ENCODE measurements at places on chromosomes 1 and 21.

DNA sequence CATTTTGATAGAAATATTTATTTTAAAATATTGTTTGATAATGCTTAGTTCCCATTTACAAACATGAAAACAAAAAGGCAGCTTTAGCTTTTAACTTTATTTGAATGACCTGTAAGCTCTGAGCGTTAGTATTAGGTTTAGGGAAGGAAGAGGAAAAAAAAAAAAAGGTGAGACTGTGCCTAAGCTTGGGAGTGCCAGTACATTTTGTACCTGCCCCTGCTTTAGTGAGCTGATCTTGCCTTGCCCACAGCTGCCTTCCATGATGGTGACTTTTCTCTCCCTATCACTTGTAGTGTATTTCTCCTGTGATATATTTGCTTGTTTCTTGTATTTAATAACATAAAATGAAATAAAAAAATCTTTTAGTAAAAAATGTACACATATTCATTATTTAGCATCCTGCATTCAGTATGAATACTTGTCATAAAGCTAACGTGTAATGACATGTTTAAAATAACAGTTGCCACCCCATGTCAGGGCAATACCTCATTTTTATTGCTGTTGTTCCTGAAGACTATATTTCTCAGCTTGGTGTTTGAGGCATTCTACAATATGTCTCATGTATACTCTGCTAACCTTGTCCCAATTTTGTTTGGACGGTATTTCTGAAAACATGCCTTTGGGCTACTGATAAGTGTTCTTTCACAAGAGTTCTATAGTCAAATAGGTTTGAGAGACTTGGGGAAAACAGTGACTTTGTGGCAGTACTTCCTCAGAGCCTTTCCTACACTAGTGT is 76.3 kb downstream of the NEK7 start:
- no peak for DNase-seq

- DNase-seq: no peak
Observed at GRCh38 chr1:52056937-52057231, 789 bp downstream of the BTF3L4 start.

GRCh38 chr1:195105773-195106172 is 1502.5 kb downstream of the KCNT2 start:
- no peak for DNase-seq

DNA sequence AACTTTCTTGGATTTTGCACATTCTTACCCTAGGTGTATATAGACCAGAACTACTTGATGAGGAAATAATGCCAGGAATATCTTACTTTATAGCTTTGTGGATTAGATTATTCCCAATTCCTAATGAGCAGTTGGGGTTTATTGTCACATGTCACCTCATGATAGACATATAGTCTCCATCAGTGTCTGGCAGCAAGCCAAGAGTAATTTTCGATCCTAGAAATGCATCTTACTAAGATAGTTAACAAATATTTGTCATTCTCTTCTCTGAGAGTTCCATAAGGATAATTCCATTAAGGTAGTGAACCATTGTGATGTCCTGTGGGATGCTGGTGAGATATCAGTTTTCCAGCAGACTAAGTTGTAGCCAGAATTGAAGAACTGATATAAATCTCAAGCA is 1282.9 kb upstream of the B3GALT2 start:
- no peak for DNase-seq

- DNase-seq: no peak
Observed at GRCh38 chr1:41291195-41291594, 49.1 kb upstream of the SCMH1 start.

- no peak for DNase-seq
Observed at GRCh38 chr1:81379430-81379829, 421.3 kb upstream of the ADGRL2 start.

- no peak for DNase-seq
Observed at GRCh38 chr21:40618191-40618973, 228.6 kb downstream of the DSCAM start.

DNA sequence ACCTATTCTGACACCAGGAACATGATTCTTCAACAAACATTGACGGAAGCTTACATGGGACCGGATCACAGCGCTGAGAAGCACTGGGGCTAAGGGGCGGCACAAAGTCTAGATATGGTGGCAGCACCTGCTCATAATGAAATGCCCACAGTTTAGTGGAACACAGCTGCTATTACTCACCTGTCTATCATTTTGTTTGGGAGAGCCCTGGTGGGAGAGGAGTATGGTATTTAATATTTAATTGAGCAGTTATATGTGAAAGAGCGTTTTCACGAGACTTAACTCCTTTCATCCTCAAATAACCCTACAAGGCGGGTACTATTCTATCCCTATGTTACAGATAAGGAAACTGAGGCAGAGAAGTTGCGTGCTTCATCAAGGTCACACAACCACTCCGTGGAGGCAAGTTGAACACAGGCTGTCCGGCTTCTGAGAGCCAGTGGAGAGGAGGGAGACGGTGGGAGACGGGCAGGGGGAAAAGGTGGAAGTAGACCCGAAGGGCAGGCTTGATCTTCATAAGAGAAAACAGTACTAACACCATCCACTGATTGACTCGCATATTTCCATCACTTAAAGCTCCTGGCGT is 790 bp upstream of the TSNAX start:
- no peak for DNase-seq

DNA sequence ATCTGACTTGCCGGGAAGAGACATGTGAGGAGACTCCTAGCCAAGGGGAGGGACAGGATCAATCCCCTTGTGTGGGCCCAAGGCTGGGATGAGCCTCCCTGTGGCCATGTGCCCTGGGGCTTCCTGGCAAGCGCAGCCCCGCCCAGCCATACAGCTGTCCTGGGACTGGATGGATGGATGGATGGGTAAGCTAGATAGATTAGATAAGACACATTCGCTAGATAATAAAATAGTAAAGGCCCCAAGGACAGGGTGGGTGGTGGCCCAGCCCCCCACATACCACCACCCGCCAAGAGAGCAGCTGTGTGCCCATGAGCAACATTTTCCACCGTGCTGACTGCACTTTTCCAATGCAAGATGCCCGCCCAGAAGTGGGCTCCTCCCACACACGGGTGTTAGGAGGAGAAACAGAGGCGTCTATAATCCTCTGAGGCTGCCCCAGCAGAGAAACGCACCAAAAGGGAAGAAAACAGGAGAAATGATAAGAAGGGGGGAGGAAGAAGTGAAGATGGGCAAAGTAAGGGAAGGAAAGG is 25.1 kb downstream of the ZBTB17 start:
- DNase-seq: no peak

GRCh38 chr1:176579087-176579486 is 116.1 kb downstream of the PAPPA2 start:
- no peak for DNase-seq

GRCh38 chr1:227935826-227936225 is 11.9 kb downstream of the WNT9A start:
- DNase-seq: no peak

DNA sequence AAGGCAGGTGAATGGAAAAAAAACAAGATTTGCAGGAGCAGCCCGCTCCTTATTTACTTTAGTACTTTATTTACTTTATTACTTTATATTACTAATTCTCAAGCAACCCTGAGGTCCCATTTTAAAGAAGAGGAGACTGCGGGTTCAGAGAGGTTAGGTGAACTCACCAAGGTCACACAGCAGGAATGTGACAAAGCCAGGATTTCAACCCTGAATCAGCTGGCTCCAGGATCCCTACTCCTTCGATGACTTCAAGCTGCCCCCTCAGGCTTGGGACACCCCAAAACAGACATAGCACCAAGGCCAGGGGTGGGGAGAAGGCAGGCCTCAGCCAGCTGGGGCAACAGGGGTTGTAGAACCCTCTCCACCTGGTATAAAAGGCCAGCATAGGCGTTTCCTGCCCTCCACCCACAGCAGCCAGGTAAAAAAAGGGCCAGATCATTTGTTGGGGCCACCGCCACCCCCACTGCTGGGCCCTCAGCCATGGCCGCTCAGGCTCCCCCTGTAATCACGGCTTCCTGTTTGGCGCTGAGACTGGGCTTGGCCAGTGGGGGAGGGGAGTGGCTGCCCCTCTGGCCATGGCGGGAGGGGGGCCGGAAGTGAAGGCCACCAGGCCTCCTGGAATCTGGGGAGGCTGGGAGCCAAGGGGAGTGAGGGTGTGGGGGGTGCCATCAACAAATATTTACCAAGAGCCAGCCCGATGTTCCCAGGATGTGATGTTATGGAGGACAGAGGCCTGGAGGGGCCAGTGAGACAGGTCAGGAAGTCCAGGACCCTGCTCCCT is 6.6 kb downstream of the SDC3 start:
- no peak for DNase-seq

DNA sequence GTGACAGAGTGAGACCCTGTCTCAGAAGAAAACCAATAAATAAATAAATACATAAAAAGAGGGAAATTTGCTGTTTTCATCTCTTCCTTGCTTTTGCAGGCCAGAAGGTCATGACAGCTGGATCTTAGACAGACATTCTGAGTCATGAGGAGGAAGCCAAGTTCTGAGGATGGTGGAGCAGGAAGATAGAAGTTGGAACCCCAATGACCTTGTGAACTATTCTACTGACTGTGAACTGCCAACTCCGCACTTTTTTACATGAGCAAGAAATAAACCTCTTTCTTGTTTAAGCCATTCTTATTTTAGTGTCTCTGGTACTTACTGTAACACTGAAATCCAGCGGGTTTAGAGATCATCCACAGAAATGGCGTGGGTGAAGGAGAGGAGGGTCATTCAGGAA is 8.5 kb downstream of the CD84 start:
- no peak for DNase-seq

- no peak for DNase-seq
Observed at GRCh38 chr21:15441992-15442391, 287.8 kb upstream of the USP25 start.

GRCh38 chr1:84148758-84149157 is 4.7 kb downstream of the PRKACB start:
- DNase-seq: no peak

DNA sequence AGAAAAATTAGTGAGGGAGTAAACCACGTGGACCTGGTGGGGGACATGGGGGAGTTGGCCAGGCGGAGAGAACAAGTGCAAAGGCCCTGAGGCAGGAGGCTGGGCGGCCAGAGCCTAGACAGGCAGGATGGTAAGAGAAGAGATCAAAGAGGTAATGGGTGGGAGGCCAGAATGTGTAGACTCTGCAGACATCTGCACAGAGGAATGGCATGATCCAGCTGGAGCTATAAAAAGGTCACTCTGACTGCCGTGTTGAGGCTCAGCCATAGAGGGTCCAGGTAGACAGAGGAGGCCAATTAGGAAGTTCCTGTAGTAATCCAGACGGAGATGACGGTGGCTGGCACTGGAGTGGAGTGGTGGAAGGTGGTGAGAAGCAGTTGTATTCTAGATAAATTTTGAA is 3.6 kb downstream of the H6PD start:
- no peak for DNase-seq

GRCh38 chr1:236058141-236058934 is 6.6 kb downstream of the NID1 start:
- no peak for DNase-seq

GRCh38 chr1:195897076-195897475 is 711.2 kb downstream of the KCNT2 start:
- no peak for DNase-seq

DNA sequence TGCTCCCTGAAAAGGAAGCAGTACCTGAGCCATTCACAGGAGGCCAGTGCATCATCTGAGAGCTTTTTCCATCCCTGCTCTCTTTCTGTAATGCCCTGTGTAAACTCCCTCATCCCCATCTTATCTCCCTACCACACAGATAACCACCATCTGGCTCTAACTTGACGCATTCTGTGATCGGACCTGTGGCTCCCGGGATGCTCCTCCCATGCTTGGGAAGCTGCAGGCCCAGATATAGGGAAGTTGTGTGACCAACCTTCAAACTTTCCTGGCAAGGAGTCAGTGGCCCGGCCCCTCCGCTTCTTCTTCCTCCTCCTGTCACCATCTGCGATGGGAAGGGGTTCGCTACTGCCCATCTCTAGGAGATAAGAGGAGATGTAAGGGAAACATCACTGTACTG is 21.1 kb downstream of the MKNK1 start:
- DNase-seq: no peak

GRCh38 chr1:98360864-98361263 is 300.7 kb upstream of the SNX7 start:
- no peak for DNase-seq

DNA sequence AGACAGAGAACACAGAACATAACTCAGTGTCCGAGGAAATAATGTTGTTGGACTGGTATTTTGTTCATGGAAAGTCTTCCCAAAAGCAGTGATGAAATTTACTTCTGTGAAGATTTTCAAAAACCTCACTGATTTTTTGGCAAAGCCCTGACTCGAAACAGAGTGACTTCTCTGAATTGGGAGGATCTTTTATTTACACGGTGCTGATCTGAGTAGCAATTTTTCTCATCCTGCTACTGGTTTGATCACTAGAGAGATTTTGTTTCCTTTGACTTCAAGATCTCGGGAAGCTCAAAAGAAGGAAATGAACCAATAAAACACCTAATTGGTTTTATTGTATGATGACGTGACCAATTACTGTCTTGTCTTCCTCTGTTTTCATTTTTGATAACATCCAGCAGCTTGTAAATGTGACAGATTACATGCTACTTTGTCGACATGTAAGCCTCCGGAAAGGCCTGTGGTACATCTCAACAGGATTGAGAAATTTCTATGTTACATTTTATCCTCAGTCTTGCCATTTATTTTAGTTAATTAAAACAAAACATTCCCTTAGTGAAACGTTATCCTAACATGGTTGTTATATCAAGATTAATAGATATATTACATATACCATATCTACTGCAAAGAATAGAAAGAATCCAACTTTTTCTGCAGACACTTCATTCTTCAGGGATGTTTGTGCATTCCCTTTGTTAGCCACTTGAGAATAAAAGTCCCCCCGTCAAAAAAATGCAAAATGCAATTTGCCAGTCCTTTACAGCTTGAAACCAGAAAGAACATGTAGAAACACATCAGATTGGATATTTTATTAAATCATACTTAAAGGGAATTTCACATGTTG is 42.8 kb upstream of the IFI44L start:
- no peak for DNase-seq

DNA sequence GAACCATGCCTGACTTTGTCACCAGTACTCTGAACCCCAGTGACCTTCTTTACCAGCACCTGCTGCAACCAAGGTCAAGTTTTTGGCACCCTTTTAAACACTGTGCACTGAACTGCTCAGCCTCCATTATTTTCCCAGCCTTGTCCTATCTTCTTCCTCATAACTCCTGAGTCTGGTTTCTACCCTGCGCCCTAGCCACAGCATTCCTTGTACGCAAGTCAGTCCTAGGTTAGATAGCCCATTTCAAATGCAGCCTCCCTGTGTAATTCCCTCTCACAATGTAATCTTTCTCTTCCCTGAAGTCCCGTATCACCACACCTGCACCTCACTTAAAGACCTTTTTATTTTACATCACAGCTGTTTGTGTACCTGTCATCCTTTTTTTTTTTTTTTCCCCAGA is 37.2 kb downstream of the DNTTIP2 start:
- DNase-seq: no peak
